ENCODE measurements at places on chromosomes 6 and 20.

DNA sequence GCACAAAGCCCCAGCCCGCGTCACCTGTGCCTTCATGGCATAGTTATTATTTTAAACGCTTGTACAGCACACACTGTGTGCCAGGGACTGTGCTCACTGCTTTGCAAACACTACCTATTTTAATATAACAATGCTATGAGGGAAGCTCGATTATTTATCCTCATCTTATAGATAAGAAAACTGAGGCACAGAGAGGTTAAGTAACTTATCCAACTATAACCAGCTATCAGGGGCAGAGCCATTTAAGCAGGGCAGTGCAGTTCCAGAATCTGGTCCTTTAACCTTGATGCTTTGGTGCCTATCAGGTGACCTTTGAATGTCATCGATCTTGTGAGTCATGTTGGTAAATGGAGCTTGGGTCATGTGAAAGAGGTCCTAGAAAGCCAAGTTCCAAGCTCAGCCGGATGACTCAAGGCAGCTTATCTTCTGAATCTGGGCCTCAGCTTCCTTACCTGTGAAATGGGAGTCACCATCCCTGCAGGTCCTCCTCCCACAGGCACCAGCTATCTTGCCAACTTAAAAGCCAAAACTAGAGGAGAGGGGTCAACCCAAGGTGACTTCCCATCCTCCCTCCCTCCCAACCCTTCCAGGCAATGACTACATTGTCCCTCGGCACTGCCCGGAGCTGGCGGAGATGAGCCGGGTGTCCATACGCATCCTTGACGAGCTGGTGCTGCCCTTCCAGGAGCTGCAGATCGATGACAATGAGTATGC lies 56.4 kb upstream of the TTPAL start:
- no peak for DNase-seq

DNA sequence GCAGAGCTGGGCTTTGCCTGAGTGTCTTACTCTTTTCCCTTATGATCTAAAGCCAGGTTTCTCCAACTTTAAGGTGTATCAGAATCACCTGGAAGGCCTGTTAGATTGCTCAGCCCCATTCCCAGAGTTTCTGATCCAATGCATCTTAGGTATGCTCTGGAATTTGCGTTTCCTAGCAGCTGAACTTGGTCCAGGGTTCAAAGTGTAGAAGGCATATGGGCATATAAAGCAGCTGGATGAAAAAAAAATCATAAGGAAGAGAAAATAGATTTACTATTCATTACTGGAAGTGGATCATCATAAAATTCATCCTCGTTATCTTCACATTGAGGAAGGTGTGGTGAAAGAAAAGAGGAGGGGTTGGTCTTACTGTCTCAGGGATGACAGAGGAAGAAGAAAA lies 56.8 kb upstream of the CDKAL1 start:
- no peak for DNase-seq

GRCh38 chr20:53515749-53516148 lies 77.9 kb downstream of the ZNF217 start:
- no peak for DNase-seq

DNA sequence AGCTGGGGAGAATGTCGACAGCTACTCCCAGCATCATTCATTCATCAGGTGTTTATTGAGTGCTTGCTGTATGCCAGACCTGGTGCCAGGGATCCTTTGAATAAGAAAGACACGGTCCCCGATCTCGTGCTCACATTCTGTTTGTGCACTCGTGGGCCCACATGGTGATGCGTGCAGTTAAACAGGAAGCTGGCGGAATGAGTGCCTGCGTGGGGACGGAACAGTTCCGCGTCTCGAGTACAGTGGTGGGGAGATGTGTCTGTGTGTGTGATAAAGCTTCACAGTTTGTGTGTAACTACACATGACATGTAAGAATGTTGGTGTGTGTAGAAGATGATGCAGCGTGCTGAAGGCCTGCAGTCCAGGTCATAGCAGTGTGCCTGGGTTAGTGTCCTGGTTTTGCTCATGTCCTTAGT lies 6.5 kb downstream of the RBM38 start:
- DNase-seq, result no peak

DNA sequence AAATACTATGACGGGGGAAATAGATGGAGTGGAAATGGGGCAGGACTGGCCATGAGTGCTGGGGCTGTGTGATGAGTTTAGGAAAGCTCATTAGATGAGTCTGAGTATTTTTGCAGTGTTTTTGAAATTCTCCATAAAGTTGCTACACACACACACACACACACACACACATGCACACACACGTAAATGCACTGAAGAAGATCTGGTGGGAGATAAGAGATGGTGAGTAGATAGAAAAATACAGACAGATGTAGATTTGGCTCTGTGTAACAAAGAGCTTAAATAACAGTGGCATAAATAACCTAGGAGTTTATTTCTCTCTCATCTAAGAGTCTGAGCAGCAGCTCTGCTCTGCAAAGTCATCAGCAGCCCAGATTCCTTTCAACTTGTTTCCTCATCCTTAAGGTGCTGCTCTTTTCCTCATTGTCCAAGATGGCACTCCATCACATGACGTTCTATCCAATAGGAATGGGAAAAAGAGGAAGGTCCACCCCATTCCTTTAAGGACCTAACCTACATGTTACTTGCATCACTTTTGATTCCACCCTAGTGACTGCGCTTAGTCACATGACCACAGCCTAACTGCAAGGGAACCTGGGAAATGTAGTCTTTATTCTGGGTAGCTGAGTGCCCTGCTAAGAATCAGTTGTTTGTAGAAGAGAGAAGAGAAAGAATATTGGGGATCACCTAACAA lies 76.4 kb downstream of the EYA2 start:
- DNase-seq, result no peak

DNA sequence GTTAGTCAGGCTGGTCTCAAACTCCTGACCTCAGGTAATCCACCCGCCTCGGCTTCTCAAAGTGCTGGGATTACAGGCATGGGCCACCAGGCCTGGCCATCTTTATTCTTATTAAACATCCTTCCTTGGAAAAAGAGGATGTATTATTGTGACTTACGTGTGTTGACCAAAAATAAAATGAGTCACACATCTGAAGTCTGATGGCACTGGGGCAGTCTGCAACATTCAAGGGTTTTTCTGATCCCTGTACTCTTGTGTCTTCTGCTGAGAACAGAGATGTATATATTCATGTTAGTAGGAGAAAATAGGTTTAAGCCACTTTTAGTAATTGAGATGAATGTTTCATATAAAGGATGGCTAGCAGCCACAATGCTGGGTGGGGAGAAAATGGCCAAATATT lies 129.9 kb upstream of the RIPOR2 start:
- no peak for DNase-seq

GRCh38 chr6:170476360-170476759 lies 76.7 kb downstream of the PSMB1 start:
- no peak for DNase-seq

- no peak for DNase-seq
Measured at GRCh38 chr20:43586641-43587040, 4.1 kb upstream of the IFT52 start.

- no peak for DNase-seq
Measured at GRCh38 chr6:32635526-32636123, 1.6 kb upstream of the HLA-DQA1 start.

- no peak for DNase-seq
Measured at GRCh38 chr20:35942243-35942642, 12.1 kb downstream of the SCAND1 start.

DNA sequence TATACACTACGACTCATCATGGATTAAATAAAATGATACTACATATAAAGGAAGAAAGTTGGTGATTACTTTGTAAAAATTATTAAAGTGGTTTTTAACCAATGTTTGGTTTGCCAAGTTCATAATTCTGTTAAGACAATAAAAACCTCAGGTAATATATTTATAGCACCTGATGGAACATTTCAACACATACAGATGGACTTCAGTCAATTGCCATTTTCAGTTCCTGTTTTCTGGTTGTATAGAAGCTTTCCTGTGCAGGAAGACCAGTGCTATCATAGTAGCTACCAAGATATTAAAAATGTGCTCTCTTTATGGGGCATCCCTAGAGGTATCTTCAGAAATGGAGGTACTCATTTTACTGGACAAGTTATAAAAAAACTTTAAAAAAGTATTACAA lies 1686.4 kb downstream of the GRIK2 start:
- DNase-seq, result no peak

DNA sequence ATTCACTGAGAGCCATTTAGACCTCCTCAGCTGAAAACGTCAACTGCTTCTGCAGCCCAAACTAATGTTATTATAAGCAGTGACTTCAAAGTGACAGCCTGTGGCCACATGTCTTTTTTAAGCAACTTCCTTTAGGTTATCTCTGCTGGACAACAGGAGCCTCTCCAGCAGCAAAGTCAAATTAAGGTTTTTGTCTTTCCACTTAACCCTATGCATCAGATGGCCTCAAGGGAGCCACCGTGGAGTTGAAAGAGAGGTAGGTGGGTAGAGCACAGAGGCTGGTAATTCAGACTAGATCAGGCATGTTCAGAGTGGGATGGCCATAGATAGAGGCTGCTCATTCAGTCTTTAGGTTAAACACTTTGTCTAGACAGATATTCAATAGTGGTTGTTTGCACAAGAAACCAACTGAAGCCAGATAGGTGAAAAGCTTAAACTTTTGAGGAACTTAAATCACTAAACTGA lies 300.6 kb upstream of the ECI2 start:
- no peak for DNase-seq

All from H1 (cell line).